ENCODE measurements at places on chromosomes 6 and 20.
A peak's percentile ranks its signal among the peaks of the same experiment; 100 is the strongest.

GRCh38 chr6:2110504-2110903 is 134.9 kb downstream of the GMDS start:
- DNase-seq: no peak

GRCh38 chr6:14454473-14454775 is 336.9 kb downstream of the CD83 start:
- DNase-seq: peak; percentile 38

- no peak for DNase-seq
These were observed 31.5 kb upstream of the TBC1D32 start for GRCh38 chr6:121365536-121366521.

- DNase-seq: no peak
These were observed 32.6 kb upstream of the TAB2 start for GRCh38 chr6:149284904-149285303.

DNA sequence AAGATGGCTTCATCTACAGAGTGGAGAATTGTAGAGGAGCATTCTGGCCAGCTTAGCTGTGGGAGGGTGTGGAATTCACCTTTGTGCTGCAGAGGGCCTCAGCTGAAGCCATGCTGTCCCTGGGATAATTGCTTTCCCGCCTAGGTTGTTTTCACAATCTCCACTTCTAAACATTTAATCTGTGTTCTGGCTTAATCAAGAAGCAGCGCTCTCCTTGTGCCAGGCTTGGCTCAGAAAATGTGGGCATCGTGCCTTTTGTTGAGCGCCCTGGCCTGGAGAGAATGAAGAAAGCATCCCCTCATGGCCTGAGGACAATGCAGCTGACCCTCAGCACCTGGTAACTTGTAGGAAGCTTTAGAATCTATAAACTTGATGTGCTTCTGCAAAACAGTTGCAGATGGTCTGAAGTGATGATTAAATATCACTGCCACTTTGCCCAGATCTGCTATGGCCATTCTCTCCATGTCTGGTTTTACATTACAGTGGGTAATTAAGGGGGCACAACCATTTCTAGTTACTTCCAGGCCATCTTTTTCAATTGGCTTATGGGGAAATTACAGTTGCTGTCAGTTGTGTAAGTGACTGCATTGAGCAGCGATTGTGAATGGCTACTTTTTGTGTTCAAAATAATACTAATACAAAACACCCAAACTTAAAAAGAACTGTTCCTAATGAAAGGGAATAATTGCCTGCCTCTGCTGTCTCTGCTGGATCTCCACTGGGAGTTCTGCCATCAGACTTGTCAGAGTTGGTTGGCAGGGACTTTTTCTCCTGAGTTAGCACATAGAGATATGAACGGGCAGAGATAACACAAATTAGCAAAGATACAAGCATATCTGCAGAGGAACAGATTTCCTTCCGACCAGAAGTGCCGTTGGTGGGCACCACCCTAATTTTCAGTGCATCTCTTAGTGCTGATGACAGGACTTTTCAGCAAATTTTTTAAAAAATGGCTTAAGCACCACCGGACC is 18.4 kb downstream of the CTNNBL1 start:
- DNase-seq: no peak
